ENCODE measurements at places on chromosomes 2 and 18.

DNA sequence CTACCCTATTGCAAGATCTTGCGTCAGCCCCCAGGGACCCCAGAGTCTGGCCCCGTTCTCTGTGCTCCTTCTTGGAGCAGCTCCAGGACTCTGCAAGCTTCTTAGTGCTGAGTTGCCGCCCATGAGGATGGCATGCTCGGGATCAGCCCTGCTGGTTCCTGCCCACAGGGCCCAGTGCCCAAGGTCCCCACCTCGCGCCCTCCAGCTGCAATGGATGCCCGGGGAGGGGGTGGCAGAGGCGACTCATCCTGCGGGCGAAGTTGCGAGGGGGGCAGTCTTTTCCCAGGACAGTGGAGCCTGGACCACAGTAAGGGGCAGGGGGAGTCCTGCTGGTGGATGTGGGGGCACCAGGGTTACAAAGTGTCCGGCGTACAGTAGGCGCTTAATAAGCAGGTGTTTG lies 261.9 kb downstream of the BCL2 start:
- no peak for DNase-seq

GRCh38 chr18:42617221-42617620 lies 498.3 kb downstream of the RIT2 start:
- DNase-seq, result no peak

DNA sequence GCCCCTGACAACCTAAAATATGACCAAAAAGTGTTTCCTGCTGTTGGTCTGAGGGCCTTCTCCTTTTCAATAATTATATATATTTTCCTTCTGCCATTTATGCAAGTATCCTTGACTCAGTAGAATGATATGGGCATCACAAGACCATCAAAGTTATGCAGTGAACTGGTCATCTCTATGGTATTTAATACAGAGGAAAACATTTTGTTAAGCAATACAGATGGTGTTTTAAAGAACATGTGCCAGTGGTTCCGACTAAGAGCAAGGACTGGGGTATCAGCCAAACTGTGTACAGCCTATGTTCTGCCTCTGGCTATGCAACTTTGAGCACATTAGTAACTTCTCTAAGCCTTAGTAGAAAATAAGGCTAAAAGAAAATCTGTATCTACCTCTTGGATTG lies 179.0 kb downstream of the TRABD2A start:
- no peak for DNase-seq

GRCh38 chr2:33516456-33516995 lies 40.1 kb downstream of the RASGRP3 start:
- DNase-seq, result no peak

GRCh38 chr2:120820263-120820952 lies 84.7 kb downstream of the GLI2 start:
- DNase-seq, result no peak

DNA sequence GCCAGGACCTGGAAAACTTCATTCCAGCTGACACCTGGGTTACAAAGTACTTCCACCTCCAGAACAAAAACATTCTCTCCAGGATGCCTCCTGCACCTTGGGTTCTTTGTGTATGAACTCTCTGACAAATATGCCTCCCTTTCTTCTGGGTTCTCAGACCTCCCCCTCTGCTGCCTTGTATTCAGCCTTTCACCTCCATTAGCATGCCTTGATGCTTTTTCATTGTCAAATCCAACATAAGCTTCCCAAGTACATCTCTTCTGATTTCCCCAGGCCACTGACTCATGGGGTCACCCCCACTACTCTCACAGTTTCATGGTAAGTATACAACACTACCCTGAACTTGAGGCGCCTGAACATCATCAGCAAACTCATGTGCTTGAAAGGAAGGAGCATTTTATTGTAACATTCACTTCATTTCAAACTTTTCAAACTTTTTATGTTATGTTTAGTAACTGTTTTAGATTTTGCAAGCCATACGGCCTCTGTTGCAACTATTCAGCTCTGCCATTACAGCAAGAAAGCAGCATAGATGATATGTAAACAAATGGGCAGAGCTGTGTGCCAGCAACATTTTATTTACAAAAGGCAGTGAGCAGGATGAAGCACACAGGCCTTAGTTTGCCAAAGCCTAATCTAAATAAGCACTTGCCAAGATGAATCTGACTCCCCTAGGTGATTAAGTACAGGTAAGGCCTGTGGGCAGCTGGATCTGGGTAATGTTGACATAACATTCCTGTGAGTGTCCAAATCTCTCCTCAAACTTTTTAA lies 32.5 kb upstream of the MRPS9 start:
- DNase-seq, result no peak

Measured in inflammatory macrophage treated with lipopolysaccharide for 4 hours (primary cell).